ENCODE measurements at places on chromosomes 7 and 10.

- no peak for DNase-seq
Measured at GRCh38 chr7:44064791-44065430, 456 bp downstream of the PGAM2 start.

DNA sequence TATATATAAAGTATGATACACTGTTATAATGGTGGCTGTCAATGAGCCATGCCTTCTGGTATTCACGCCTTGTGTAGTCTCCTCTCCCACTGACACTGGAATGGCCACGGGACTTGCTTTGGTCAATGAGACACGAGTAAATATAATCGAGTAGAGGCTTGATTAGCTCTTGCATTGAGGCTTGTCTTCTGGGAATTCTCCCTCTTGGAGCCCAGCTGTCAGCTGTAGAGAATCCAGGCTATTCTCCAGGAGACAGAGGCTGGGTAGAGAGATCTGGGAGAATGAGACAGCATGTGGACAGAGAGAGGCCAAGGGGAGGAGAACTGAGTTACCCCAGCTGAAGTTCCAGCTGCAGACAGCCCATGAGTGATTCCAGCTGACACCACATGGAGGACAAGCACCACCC lies 25.2 kb upstream of the PLCE1 start:
- DNase-seq: peak; percentile 22

DNA sequence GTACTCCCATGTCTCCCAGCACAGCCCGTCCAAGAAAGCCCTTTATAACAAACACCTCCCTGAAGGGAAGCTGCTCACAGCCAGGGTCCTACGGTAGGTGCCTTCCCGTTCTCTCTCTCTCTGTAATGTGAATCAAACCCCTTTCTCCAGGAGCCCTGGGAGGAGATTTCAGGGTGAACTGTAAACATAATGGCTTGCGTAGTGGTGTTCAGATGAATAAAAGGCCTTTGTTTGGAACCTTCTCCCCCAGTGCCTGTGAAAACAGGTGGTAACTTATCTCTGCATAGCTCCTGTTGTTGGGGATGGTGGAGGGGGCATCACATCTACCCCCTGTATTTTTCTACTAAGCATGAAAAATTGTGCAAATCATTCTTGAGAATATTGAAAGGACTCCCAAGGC lies 12.4 kb downstream of the CALHM2 start:
- DNase-seq: no peak

GRCh38 chr10:131242007-131242406 lies 69.5 kb downstream of the TCERG1L start:
- DNase-seq: peak; percentile 14

DNA sequence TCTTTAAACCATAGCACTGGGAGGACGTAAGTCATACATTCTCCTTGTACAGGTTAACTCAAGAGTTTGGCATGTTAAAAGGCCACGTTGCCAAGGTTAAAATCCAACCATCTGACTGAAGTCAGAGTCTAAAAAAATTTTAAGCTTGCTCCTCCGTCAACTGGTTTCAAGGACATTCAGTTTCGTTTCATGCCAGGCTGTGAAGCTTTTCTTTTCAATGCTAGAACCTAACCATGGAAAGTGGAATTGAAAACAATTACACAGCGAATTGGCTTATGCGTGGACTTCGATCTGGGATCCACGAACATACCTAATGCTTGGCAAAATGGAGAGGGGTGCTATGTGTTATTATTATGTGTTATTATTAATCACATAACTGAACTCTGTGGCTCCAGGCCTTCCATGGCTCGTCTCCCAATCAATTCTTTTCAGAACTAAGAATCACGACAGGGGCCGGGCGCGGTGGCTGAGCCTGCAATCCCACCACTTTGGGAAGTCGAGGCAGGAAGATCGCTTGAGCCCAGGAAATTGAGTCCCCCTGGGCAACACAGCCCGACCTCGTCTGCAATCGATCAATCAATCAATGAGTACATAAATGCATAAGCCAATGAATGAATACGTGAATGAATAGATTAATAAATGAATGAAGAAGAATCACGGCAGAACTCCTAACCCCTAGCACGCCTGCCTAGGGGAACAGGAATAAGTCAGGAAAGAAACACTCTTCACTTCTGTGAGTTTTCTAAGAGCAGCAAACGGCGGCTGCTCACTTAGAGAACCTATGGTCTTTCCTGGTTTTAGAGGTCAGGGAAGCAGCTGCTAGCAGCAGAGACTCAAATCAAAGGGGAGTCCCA lies 733 bp upstream of the ARL5B start:
- DNase-seq: no peak

DNA sequence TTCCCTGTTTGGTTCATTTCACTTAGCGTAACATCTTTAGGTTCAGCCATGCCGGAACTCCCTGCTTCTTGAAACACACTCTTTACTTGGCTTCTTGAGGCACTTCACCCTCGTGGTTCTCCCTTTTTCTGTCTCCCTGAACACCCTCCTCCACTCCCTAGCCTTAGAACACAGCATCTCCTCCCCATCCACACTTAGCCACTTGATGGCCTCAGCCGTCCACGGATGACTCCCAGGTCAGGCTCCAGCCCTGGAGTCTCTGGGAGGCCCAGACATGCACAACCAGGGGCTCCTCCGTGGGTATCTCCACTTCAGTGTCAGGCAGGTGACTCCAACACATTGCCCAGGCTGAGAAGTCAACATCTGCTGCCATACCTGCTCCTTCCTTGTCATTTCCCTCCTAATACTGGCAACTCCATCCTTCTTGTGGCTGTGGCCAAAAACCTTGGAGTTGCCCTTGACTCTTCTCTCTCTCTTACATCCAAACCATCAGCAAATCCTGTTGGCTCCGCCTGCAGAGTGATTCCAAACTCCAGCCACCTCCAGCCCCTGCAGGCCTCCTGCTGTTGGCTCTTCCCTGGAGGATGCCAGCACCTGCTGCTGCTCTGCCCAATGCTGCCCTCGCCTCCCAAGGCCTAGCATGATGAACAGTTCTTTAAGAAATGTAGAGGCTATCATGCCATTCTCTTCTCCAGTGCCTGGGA lies 8.4 kb upstream of the INMT start:
- peak; percentile 52 for DNase-seq

GRCh38 chr7:111138193-111138569 lies 47.3 kb downstream of the LRRN3 start:
- DNase-seq: peak; percentile 5

DNA sequence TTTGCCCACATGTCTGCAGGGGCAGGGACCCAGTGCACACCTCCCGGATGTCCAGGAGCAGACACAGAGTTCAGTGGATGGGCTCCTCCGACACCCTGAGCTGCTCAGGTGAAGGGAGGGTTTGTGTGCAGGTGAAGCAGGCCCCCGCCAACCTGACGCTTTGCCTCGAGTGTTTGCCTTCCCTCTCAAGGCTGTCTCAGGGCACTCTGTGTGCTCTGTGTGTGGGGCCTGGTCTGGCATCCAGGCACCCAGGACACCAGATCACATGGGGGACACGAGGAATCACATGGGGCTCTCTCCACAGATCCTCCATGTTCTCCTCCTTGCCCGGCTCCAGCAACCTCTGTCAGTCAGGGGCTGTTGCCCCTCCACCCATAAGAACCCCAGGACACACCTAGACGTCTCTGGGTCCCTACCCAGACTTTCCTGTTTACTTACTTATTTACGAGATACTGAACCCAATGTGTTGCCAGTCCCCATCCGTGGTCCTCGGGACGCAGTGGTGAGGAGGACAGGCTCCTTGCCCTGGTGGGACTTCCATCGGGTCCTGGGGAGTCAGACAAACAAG lies 99.5 kb downstream of the HTR5A start:
- DNase-seq: no peak

- no peak for DNase-seq
Measured at GRCh38 chr10:132572545-132572937, 35.0 kb downstream of the INPP5A start.

- no peak for DNase-seq
Measured at GRCh38 chr10:130140425-130140824, 4.2 kb downstream of the GLRX3 start.

DNA sequence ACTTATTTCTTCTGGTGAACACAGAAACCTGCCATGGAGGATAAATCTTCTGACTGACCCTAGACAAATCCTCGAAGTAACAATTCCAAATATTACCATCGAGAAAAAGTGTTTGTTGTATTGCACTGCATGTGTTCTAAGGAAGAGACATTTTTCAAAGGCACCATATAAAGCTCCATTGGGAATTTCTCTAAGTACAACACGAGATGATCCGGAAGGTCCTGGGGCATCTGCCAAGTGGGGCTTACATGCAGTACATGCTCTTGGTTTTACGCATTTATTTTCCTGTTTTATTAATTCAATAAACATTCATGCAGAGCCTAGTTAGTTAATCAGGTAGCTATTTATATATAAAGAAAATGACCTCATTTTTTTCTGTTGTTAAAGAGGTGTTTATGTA lies 692.0 kb upstream of the IGFBP3 start:
- DNase-seq: no peak

DNA sequence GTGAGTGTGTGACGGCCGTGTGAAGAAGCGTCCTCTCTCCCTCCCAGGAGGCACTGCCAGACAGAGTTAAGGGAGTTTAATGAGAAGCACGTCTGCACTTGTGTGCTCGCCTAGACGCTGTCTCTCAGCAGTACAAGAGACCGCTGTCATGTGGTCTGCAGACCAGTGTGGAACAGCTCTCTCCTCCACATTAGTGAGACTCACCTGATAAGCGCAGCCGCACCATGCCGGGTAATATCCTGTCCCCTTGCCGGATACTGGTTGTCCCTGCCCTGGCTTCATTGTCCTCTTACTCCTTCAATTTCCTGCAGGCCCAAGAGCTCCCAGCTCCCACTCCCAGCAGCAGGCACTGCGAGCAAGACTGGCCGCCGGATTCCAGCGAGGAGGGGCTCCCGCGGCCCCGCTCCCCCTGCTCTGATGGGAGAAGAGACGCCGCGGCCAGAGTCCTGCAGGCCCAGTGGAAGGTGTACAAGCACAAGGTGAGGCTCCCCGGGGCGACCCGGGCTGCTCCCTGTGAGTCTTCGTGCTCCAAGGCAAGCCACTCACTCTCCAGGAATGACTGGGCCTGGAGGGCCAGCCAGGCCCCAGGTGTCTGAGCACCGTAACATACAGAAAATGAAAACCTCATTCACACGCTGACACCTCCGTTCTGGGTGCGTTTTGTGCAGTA lies 33.5 kb upstream of the TTYH3 start:
- no peak for DNase-seq

GRCh38 chr7:13257661-13258060 lies 570.2 kb downstream of the ARL4A start:
- no peak for DNase-seq

- no peak for DNase-seq
Measured at GRCh38 chr7:74424291-74424880, 29.3 kb upstream of the GTF2IRD1 start.

- no peak for DNase-seq
Measured at GRCh38 chr7:1055956-1056784, 11.8 kb downstream of the GPR146 start.

DNA sequence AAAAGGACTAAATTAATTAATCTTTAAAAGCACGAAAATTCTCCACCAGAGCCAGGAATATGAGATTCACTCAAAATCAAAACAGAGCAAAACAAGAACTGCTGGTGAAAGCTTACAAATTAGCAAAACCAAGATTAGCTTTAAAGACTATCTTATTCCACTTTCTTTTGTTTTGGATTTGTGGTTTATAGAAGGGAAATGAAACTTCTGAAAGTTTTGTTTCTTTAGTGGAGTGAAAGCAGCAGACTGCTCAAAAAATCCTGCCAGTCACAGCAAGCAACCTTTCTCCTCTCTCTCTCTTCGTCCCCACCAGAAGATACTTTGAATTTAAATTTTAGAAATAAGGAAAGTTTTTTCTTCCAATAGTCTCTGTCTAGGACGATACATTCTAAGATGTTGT lies 7.8 kb downstream of the ACTA2 start:
- DNase-seq: no peak

All from muscle of arm (tissue), 14 donors.